ENCODE measurements at places on chromosomes 4 and X.

DNA sequence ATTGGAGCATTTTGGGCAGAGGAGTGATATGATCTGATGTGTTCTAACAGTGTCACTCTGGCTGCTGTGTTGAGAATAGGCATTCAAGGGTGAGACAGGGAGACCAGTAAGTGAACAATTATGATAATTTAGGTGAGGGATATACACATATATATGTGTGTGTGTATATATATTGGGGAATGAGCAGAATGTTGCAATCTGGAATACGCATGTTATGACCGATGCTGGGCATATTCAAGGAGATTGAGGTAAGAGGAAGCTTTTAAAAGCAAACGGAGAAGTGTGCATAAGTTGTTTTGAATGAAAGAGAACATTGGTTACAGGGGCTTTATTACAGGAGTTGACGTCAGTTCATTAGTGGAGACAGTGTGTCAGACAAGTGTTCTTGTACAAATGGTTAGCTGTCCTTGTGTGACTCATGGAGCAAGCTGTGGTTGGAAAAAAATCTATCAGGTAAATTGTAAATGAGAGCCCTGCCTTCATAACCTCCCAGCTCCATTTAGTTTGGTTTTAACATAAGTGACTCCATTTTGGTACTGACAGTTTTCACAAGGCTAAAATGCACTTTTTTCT, 442.5 kb upstream of the LCORL start:
- DNase-seq: no peak

DNA sequence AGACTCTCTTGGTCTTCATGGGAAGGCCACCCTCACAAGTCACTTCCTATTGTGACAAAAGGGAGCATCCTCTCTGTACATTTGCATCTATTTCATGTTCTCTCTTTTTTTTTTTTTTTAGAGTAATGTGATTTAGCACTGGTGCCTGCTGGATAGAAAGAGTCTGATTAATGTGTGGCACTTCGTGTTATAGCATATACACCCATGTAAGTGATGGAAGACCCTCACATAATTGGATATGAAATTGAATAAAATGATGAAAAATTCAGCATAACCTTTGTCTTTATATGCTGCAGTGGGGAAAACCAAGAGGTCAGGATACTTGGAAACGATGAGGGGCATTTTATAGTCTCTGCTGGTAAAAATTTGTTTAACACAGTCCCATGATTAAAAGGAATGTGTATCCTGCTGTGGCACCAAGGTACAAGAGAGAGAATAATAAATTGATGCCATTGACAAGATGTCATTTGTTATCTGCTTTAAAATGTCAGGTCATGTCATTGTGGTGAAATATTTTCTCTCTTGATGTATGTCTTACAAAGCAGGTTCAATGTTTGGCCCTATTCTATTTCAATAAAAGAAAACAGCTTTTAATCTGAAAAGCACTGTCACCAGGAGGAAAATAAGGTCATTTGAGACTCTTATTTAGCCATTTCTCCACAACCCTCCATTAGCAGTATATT, 1115.4 kb downstream of the STPG2 start:
- no peak for DNase-seq

DNA sequence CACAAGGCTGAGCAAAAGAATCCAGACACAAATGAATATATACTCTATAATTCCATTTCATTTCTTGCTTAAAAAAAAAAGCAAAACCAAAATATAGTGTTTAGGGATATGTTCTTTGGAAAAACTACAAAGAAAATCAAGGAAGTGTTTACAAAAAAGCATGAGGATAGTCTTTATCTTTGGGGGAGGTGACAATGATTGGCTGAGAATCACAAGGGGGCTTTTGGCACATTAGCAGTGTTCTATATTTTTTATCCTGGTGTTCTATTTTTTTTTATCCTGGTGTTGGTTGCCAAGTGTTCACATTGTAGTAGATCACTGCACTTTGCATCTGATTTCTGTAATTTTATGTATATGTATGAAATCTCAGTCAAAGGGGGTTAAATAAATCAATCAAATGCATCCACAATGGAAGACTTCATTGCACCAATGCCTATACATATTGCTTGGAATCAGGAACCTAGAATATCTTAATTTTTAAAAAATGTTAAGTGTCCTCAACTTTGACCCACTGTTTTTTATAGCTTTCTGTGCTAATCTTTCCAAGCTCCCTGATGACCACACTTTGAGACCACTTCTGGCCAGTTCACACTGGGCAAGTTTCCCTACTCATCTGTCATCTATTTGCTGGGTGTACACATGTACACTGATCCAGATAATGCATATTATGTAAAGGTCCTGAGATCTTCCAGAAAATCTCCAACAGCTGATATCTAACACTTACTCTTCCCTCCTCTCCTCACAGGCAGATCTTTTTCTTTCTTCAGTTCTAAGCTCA, 3.7 kb downstream of the TBC1D9 start:
- no peak for DNase-seq

GRCh38 chrX:130299279-130300009, 30.7 kb upstream of the ZNF280C start:
- DNase-seq: no peak

DNA sequence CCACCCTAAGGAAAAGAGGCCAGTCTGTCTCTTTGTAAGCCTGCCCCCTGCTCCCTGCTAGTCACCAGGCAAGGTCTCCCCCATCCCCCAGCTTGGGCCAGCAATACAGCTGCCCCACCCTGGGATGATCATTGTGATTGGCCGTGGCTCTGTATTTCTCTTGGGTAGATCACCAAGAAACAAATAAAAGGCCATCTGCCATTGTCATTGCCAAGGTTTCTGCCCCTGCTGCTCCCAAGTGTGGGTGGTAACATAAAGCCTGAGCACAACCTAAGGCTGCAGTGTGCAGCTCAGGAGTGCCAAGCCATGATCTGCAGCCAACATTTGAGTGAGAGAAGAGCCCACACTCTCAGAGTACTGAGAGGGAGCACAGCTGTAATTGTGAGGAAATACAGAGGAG, 241.0 kb upstream of the POF1B start:
- DNase-seq: no peak

- DNase-seq: no peak
Observed at GRCh38 chr4:145340071-145340675, 141.5 kb upstream of the SMAD1 start.

DNA sequence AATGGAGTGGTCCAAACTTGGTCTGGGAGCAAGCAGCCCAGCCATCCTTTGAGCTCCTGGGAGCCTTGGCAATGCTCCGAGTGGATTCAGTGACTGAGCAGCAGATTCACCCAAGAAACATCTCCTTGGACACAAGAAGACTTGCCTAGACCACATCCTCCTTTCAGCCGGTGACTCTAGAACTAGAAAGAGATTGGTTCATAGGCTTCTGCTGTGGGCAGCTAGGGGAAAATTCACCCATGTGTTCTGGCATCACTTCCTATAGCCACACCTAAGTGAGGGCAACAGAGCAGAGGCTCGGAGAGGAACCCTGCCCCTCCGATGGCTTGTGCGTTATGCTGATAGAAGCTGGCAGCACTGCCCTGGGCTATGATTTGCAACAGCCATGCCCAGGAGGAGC, 16.0 kb downstream of the ZNF275 start:
- DNase-seq: no peak

GRCh38 chr4:100168521-100168920, 21.7 kb downstream of the DDIT4L start:
- DNase-seq: no peak

DNA sequence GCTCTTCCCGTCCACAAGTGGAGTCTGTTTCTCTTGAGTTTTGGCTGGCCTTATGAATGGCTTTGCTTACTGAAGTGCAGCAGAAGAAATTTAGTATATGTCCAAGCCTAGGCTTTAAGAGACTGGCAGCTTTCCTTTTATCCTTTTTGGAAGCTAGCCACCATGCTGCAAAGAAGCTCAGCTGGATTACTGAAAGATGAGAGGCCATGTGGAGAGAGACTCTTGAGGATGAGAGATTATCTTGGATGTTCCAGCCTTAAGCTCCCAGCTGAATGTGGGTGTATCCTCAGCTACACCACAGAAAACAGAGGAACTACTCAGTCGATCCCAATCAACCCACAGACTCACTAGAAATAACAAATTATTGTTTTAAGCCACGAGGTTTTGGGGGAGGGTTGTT, 12.5 kb downstream of the CCNG2 start:
- DNase-seq: no peak

DNA sequence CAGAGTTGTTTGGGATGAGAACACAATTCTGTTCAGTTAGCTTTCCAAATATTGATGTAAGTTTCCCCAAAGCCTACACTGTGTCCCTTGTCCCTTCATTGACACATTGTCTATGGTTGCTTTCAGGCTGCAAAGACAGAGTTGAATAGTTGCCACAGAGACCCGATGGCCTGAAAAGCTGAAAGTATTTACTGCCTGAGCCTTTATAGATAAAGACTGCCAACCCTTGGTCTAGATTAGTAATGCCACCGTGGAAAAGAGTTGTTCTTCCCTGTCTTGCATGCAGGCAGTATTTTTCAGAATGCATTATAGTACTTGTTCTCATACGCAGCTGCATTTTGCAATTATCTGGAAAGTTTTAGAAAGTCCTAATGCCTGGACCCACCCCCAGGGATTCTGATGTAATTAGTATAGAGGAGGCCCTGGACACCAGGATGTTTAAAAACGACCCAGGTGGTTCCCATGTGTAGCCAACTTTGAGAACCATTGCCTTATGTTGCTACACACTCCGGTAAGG, 180.8 kb downstream of the FRMPD4 start:
- DNase-seq: peak; percentile 32

DNA sequence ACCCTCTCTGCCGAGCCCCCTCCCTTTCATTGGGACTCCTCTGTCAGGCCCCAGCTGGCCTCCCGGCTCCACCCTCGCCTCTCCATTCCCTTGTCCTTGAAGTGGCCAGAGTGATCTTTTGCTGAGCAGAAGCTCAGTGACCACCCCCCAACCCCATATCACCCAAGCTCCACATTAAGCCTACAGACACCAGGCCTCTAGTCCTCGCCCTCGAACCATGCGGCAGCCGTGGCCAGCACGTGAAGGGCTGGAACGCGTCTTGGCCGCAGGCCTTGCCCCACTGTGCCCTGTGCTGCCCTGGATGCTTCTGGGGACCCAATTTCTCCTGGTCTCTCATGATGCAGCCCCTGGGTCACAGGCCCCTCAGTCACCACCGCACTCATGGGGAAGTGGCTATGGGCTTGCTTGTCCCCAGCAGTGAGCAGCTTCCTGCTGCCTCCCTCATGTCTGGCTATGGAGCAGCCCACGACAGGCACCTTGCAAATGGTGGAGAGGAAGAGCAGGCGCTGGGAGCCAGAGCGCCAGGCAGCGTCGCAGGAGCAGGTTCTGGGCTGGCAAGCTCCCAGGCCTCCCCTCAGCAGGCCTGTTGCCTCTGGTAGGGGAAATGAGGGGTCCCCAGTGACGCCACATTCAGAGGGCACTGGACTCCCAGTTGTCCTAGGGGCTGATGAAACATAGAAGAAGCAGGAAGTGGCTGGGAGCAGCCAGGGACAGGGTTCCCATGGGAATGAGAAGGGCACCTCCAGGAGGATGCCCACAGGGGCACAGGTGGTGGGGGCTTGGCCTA, 757 bp upstream of the SRPK3 start:
- no peak for DNase-seq

- no peak for DNase-seq
Observed at GRCh38 chr4:34412911-34413310, 1831.4 kb downstream of the ARAP2 start.

DNA sequence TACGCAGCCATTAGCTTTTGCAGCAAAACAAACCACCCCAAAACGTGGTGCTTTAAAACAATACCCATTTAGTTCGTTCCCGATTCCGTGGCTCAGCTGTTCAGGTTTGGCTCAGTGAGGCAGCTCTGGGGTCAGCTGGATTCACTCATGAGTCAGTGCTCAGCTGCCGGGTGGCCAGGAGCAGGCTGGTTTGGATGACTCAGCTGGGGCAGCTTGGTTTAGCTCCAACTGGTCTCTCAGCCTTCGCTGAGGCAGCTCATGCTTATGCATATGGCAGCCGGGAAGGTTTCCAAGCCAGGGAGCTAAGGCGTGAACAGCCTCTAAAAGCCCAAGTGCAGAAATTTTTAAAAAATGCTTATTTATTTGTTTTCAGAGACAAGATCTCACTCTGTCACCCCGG, 13.3 kb upstream of the CD99 start:
- DNase-seq: peak; percentile 89

DNA sequence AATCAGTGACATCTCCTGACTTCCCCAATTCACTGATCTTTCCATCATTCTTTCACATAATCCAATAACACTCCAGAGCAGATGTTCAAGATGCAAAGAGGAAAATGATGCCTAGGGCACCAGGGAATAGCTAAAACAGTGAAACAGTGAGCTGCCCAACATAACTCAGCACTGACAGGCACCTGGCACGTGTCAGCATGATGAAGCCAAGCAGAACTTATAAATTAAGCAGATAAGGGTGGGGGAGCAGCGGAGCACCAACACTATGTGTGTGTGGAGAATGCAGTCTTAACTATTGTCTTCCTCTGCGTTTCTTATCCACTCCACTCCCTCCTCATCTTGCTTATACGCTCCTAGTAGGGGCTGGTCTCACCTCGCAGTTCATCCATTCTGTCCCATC, 89.4 kb downstream of the AMMECR1 start:
- DNase-seq: no peak

GRCh38 chr4:184280137-184280536, 62.5 kb upstream of the ENPP6 start:
- no peak for DNase-seq

GRCh38 chrX:63275127-63275526, 76.0 kb downstream of the SPIN4 start:
- peak; percentile 58 for DNase-seq

DNA sequence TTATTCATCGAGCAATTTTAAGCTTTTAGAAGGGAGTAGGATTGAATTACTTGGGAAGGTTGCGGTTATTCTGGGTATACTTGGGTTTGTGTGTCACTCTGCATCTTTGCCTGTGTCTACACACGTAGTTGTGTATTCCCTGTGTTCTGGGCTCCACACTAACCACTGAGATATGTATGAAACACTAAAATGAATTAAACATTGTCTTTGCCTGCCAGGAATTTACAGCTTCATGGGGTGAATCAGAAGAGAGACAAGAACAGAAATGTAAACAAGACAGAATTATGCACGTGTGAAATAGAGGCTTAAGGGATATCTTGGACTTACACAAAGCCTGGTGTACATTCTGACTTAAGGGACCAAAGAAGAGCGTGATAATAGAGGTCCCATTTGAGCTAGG, 228.5 kb downstream of the AFF2 start:
- no peak for DNase-seq
